ENCODE measurements at places on chromosomes 6 and 20.

GRCh38 chr6:122657601-122658000 lies 47.4 kb downstream of the PKIB start:
- H3K4me3 ChIP-seq, result no peak overlapping the region
- H3K27me3 ChIP-seq, result no peaks in the 10 kb centered on the region
- no peaks in the 10 kb centered on the region for H3K4me1 ChIP-seq
- H3K27ac ChIP-seq, result no peak overlapping the region
- DNase-seq, result no peak
- H3K36me3 ChIP-seq, result no peaks in the 10 kb centered on the region

DNA sequence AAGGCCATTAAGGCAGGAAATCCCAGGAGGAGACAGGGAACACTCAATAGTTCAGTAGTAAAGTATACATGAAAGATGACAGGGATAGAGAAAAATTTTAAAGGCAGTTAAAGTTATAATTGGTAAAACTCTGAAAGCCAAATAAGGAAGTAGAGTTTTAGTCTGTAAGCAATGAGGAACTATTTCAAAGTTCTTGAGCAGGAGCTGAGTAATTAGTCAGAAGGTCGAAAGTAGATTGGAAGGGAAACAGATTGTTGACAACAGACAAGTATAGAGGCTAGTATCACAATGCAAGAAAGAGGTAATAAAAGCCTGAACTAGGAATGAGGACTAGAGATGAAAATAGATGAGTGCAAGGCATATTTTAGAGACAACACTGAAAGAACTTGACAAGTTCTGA lies 150.3 kb downstream of the CDK19 start:
- no peaks in the 10 kb centered on the region for H3K4me1 ChIP-seq
- H3K4me3 ChIP-seq, result no peak overlapping the region
- no peaks in the 10 kb centered on the region for H3K27me3 ChIP-seq
- H3K27ac ChIP-seq, result no peak overlapping the region
- DNase-seq, result no peak

DNA sequence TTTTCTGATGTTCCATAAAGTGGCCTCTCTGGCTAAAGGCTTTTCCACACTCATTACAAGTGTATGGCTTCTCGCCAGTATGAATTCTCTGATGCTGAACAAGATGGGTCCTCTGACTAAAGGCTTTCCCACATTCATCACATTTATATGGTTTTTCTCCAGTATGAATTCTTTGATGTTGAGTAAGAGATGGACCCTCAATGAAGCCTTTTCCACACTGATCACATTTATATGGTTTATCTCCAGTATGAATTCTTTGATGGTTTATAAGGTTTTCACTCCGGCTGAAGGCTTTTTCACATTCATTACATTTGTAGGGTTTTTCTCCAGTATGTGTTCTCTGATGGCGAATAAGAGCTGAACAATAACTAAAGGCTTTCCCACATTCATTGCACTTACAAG lies 20.4 kb downstream of the ZNF184 start:
- no peaks in the 10 kb centered on the region for H3K4me1 ChIP-seq
- no peak overlapping the region for H3K27ac ChIP-seq
- no peak overlapping the region for H3K4me3 ChIP-seq
- H3K36me3 ChIP-seq, result peaks cover 41% of the 10 kb centered on the region
- no peak for DNase-seq

DNA sequence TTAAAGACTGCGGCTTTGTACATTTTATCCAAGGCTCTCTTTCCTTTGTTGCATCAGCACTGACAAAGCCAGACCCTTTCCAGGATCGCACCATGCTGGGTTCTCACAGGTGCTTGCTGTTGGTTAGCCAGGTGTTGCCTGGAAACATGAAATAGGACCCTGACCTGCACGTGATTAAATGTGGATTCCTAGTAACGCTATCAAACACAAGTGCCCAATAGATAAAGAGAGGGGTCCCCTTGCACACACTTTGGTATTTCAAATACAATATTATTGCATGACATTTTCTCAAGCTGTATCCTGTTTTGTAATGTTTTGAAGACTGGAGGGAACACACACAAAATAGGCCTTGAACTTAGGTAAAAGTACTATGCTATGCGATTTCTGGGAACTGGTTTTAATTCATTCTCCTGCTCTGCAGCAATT lies 73.3 kb downstream of the AKAP12 start:
- H3K27me3 ChIP-seq, result no peaks in the 10 kb centered on the region
- DNase-seq, result no peak
- H3K27ac ChIP-seq, result no peak overlapping the region
- H3K4me3 ChIP-seq, result no peak overlapping the region

DNA sequence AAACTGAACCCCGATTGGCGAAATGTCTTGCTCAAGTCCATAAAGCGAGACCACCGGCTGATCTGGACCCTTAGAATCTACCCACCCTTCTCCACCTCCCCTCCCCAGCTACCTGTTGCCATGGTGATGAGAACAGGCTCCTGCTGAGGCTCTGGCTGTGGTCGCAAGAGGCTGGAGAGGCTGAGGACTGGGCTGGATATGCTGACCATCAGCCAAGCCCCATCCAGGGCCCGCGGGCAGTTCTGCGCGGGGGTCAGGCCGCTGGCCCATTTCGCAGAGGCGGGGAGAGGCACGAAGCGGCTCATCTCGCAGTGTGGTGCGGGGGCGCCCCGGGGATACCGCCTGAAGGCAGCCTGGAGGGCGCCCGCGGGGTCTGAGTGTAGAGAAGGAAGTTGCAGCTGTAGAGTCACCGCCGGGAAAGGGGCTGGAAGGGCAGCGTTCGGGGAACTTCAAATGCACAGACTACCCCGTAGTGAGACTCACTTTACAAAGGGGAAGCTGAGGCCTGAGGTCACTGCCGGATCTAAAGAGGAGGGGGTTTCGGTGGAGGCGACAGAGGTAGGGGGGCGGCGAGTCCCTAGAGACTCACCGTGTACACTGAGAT lies 671 bp downstream of the TAPBP start:
- peaks cover 18% of the 10 kb centered on the region for H3K4me1 ChIP-seq
- peak overlapping the region; percentile 74 for H3K4me3 ChIP-seq
- no peak for DNase-seq
- H3K36me3 ChIP-seq, result peaks cover 5% of the 10 kb centered on the region
- H3K27ac ChIP-seq, result peak overlapping the region; percentile 12

DNA sequence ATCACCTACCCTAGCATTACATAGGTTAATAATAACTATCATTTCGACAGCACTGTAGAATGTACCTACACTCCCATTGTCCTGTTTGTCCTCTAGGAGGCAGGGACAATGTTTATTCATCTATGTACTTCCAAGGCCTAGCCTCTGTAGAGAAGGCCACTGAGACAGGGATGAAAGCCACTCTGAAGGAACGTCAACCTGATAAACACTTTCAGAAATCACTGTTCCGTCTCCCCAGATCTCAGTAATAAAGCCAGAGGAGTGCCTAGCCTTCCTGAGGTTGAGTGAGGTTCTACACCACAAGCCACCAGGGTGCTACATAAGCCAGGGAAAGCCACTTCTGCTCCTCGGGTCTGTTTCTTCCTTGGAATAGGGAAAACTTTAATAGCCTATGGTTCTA lies 44.8 kb downstream of the POPDC3 start:
- DNase-seq, result no peak
- peaks cover 1% of the 10 kb centered on the region for H3K4me1 ChIP-seq
- no peak overlapping the region for H3K27ac ChIP-seq

DNA sequence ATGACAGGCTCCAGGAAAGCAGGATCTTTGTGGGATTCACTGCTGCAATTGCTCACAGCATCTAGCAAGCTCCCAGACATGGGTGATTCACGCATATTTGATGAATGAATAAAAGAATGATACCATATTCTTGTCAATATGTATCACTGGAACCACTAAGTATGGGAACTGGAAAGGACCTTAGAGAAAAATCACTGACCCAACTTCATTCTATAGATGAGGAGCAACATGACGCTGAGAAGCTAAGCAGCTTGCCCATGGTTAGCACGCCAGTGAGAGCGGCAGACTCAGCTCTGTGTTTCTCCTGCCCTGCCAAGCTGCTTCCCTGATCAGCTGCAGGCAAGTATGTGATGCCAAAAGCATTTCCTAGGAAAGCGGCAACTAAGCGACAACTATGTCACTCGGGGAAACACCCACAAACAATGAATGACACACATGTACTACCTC lies 66.8 kb downstream of the PPP1R3G start:
- H3K27ac ChIP-seq, result no peak overlapping the region
- no peaks in the 10 kb centered on the region for H3K36me3 ChIP-seq

DNA sequence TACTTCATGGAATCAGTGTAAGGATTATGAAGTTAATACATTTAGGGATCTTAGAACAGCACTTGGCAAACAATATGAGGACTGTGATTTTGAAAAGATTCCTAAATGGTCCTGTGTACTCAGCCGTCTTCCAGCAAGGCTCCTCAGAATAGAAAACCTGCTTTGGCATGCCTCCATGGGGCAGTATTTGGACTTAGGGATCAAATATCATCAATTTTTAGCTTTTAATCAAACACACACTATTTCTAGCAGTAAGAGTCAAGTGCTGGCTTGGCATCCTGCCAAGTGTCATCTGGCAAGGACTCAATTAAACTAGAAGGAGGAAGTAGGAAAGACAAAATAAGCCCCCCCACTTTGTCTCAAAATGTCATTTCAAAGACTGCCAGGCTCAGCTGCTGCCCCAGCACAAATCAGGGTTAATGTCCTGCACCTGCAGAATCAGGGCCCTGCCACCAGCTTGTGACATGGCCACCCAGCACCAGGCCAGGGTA lies 40.8 kb downstream of the IYD start:
- no peaks in the 10 kb centered on the region for H3K36me3 ChIP-seq
- no peak overlapping the region for H3K4me3 ChIP-seq
- no peak overlapping the region for H3K27ac ChIP-seq
- H3K27me3 ChIP-seq, result no peaks in the 10 kb centered on the region
- no peaks in the 10 kb centered on the region for H3K4me1 ChIP-seq

DNA sequence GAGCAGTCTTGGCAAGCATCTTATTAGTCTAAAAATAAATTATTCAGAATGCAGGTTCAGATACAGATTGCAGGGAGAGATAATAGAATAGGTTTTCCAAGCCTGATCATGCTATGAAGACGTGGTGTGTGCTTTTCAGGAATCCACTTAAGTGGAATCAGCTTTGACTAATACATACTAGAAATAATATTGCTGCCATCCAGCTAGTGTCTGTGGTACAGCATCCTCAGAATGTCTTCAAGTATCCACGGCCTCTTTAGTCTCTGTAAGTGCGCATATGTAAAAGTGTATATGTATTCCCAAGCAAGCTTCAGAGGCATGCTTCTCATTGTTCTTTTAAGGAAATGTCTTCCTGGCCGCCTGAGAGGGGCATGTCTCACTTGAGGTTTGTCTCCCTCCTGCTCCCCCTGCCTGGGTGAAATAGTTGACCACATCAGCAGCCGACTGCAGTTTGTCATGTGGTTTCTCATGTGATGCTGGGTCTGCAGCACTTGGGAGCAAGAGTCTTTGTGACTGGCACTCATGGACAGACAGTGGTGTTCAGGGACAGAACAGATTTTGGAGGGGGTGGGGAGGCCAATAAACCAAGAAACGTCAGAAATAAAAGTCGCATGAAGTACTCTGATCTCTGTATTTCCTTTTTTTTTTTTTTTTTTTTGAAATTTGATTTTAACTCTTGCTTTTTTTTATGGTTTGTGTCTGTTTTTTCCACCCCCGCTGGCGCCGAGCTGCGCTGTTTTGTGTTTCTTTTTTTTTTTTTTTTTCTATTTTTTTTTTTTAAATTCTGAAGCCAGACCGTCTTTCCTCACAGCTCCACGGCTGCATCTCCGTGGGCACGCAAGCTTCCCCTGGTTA lies 150.8 kb downstream of the PRL start:
- peaks cover 55% of the 10 kb centered on the region for H3K4me1 ChIP-seq
- DNase-seq, result no peak
- no peak overlapping the region for H3K4me3 ChIP-seq
- H3K27me3 ChIP-seq, result no peaks in the 10 kb centered on the region

- no peak overlapping the region for H3K27ac ChIP-seq
- H3K4me3 ChIP-seq, result no peak overlapping the region
These were observed 78.7 kb downstream of the SLC2A10 start for GRCh38 chr20:46787991-46788762.

DNA sequence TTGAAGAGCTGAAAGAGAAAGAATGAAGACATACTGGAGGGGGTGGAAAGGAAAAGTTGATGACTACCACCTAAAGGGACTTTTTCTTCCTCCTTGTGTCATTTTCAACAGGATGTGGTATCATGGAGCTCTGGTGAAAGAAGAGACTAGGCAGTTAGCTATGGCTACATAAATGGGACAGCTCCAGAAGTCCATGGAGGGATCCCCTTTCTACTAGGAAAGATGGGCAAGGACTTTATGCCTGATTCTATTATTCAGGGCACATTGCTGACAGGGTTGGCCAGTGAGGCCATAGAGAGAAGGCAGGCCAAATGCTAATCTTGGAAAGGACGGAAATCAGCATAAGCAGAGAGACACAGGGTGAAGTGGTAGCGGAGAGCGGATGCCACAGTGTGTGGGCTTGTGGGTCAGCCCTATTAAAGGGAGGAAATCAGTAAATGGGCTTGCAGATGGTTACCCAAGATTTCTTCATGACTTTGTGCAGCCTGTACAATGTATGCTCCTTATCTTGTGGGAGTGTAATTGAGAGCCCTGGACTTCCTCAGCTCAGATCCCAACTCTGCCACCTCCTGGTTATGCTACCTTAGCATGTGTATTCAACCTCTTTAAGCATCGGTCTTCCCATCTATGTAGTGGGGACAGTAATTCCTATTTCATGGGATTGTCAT lies 77.4 kb upstream of the TMEM170B start:
- H3K27ac ChIP-seq, result no peak overlapping the region
- H3K36me3 ChIP-seq, result no peaks in the 10 kb centered on the region
- DNase-seq, result no peak

GRCh38 chr6:142339113-142339512 lies 37.3 kb downstream of the ADGRG6 start:
- H3K27me3 ChIP-seq, result no peaks in the 10 kb centered on the region
- DNase-seq, result no peak
- no peak overlapping the region for H3K4me3 ChIP-seq
- H3K27ac ChIP-seq, result no peak overlapping the region
- H3K4me1 ChIP-seq, result peaks cover 14% of the 10 kb centered on the region

GRCh38 chr20:362271-363254 lies 15.7 kb downstream of the NRSN2 start:
- peaks cover 3% of the 10 kb centered on the region for H3K27me3 ChIP-seq
- no peak overlapping the region for H3K27ac ChIP-seq
- no peaks in the 10 kb centered on the region for H3K36me3 ChIP-seq

GRCh38 chr20:48722002-48722731 lies 105.6 kb downstream of the PREX1 start:
- no peaks in the 10 kb centered on the region for H3K4me1 ChIP-seq
- H3K36me3 ChIP-seq, result peaks cover 99% of the 10 kb centered on the region
- H3K27ac ChIP-seq, result no peak overlapping the region
- no peak overlapping the region for H3K4me3 ChIP-seq
- no peaks in the 10 kb centered on the region for H3K27me3 ChIP-seq

- peaks cover 7% of the 10 kb centered on the region for H3K36me3 ChIP-seq
- no peaks in the 10 kb centered on the region for H3K27me3 ChIP-seq
- no peak overlapping the region for H3K4me3 ChIP-seq
- no peak for DNase-seq
- H3K4me1 ChIP-seq, result peaks cover 8% of the 10 kb centered on the region
These were observed 24.7 kb downstream of the COX4I2 start for GRCh38 chr20:31662372-31662854.

Data from neuronal stem cell (in vitro differentiated cells).